CD4-positive, CD25-positive, alpha-beta regulatory T cell (primary cell): ENCODE measurements at places on chromosomes 16 and 17.

- peaks cover 10% of the 10 kb centered on the region for H3K36me3 ChIP-seq
- no peaks in the 10 kb centered on the region for H3K27me3 ChIP-seq
- no peak overlapping the region for H3K27ac ChIP-seq
- no peak for DNase-seq
Observed at GRCh38 chr17:43018932-43019331, 3.3 kb downstream of the VAT1 start.

DNA sequence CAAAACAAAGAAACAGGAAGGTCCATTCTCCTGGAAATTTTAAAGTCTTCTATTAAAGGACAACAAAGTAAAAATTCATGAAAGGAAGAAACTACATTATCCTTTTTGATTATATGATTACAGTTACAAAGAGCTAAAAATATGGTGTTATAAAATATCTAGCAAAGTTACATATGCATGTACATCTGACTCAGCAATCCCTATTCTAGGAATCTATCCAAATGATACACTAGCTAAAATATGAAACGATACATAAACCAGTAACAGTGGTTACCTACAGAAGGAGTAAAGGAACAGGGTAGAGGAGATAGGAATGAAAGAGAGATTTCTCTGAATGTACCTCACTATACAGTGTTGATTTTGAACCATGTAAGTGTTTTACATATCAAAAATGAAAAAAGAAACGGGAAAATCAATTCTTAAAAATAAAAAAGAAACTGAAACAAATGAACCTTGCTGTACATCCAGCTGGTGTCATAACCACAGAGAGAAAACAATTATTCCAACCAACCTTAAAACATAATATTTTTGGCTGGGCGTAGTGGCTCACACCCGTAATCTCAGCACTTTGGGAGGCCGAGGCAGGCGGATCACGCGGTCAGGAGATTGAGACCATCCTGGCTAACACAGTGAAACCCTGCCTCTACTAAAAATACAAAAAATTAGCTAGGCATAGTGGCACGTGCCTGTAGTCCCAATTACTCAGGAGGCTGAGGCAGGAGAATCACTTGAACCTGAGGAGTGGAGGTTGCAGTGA lies 41.4 kb downstream of the HYDIN start:
- no peak overlapping the region for H3K4me3 ChIP-seq
- no peaks in the 10 kb centered on the region for H3K36me3 ChIP-seq
- no peak overlapping the region for H3K27ac ChIP-seq
- peaks cover 7% of the 10 kb centered on the region for H3K27me3 ChIP-seq

DNA sequence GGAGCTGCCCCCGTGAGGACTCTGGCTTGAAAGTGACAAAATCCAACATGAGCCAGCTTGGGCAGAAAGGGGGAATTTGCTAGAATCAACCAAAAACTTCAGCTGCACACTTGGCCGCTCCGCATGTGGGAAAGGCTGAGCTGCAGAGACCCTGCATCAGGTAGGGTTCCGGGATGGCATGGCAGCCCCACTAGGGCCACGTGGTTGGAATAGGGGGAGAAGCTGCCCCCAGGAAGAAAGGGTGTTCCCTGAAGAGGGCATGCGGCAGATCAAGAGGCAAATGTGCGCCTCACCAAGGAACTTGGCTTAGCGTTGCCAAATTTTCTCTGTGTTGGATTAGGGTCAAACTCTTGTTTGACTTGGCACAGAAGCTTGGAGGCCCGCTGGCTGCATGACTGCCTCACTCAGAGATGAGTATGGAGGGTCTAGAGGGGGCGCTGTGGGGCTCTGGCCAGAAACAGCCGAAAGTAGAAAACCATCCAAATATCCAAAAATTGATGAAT lies 29.2 kb upstream of the WFIKKN2 start:
- no peak for DNase-seq
- no peaks in the 10 kb centered on the region for H3K27me3 ChIP-seq
- no peaks in the 10 kb centered on the region for H3K36me3 ChIP-seq
- H3K4me3 ChIP-seq, result no peak overlapping the region
- H3K4me1 ChIP-seq, result no peaks in the 10 kb centered on the region
- H3K27ac ChIP-seq, result no peak overlapping the region

DNA sequence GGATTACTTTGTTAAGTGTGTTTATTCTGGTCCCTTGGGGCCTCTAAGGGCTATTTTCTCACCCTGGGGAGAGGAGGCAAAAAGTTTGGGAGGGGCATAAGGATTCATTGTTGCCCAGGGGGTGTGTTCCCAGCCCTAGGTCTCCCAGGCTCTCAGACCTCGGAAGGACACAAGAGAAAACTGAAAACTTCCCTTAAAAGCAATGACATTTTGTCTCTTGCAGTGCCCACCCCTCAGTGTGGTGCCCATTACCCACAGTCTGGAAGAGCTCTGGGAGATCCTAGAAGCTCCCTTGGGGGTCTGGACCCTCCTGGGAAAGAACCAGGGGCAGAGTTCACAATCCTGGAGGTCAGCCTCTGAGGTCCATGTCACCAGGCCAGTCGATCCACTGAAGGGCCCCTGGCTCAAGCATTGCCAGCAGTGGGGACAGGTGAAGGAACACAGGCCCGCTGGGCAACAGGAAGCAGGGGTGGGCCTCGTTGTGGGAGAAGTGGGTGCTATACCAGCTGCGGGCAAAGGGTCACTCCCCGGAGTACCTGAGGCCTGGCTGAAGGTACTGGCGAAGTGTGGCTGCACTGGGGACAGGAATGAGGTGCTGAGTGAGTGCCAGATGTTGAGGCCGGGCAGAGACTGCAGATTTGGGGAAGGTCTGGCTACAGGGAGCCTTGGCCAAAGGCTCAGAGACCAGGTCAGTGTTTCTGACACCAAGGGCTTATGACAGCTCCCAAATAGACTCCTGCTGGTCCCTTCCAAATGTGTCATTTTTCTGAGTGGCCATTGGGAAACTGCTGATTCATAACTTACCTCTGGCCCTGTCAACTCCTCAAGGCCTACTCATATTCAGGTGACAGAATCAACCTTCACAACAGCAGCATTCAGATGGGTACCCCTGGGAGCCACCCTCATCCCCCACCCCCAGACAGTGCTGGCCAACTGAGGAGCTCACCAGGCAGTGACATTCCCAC lies 4.6 kb upstream of the ZNF747 start:
- no peak overlapping the region for H3K4me3 ChIP-seq
- H3K4me1 ChIP-seq, result peaks cover 18% of the 10 kb centered on the region
- H3K36me3 ChIP-seq, result no peaks in the 10 kb centered on the region
- no peak overlapping the region for H3K27ac ChIP-seq
- H3K27me3 ChIP-seq, result no peaks in the 10 kb centered on the region

GRCh38 chr16:1225051-1225451 lies at the start of gene TPSG1:
Gene TPSG1, minus strand, starts transcription at chr16:1225268. Its CDS starts 16 bp downstream, at chr16:1225252.
- H3K36me3 ChIP-seq, result no peaks in the 10 kb centered on the region
- no peaks in the 10 kb centered on the region for H3K27me3 ChIP-seq
- no peak for DNase-seq
- no peaks in the 10 kb centered on the region for H3K4me1 ChIP-seq
- no peak within 1 kb of the TSS for H3K4me3 ChIP-seq
- no peak within 1 kb of the TSS for H3K27ac ChIP-seq

GRCh38 chr16:56387396-56387795 lies 37.9 kb downstream of the AMFR start:
- no peak overlapping the region for H3K4me3 ChIP-seq
- H3K4me1 ChIP-seq, result no peaks in the 10 kb centered on the region
- no peak for DNase-seq
- H3K36me3 ChIP-seq, result peaks cover 80% of the 10 kb centered on the region

- DNase-seq, result no peak
- no peaks in the 10 kb centered on the region for H3K4me1 ChIP-seq
- H3K27ac ChIP-seq, result no peak overlapping the region
- no peaks in the 10 kb centered on the region for H3K36me3 ChIP-seq
Observed at GRCh38 chr16:71344315-71344905, 14.1 kb upstream of the CALB2 start.

DNA sequence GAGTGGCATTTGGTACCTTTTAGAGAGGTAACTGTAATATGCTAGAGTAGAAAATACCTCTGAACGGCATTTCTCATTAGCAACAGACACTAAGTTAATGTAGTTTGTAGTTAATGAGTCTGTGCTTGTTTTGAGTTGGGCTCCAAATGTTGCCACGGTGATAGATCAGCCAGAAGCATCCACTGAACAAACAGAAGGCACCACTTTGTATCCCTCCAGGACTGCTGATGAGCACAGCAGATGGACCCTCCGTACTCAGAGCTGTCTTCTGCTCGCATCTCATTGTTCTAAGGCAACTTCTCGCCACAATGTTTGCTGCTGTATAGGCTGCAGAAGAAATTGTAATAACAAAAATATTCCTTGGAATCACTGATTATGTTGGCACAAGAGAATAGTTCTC lies 56.1 kb downstream of the TNRC6C start:
- peaks cover 23% of the 10 kb centered on the region for H3K36me3 ChIP-seq
- H3K27me3 ChIP-seq, result no peaks in the 10 kb centered on the region
- peaks cover 2% of the 10 kb centered on the region for H3K4me1 ChIP-seq
- no peak overlapping the region for H3K4me3 ChIP-seq
